Endothelial cell of umbilical vein (primary cell): ENCODE measurements at places on chromosomes 2 and 18. TPM values are rescaled to one million over a fixed set of nuclear protein-coding genes. Genes with fewer than 3 reads are reported as not detected.

PPP4R1 gene
- total RNA-seq: 152 and 168 TPM in 2 replicates

DNA sequence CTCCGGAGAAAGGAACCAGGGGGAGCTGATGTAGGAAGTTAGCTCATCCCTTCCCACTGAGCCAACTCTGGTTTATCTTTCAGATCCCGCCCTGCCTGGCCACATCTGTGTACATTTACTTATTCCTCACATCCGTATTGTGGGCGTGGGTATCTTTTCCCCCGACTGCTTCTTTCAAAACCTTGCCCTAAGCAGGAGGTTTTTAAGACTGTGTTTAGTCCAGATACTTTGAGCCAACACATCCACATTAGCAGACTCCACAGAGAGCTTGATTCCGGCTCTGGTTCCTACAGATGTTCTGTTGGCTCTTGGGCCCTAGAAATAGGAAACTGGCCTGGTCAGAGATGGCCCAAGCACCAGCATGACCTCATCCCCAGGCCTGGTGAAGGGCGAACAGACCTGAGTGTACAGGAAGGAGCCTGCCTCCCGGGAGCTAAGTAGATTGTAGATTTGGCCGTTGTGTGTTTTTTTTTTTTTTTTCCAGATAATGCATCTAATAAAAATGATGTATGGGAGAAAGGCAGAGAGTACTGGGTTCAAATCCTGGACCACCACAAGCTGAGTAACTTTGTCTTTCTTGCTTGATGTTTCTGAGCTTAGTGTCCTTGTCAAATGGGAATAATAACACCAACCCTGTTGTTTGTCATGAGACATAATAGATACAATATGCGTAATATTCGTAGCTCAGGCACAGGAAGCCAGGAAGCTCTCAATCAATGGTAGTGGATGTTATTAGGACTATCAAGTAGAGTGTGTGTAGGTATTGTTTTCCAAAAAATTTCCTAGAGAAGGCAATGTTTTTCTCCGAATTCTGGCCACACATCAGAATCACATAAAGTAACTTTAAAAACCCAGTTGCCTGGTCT, 92.3 kb downstream of the PRKCE start:
- no peak overlapping the region for H3K4me3 ChIP-seq
- H3K4me1 ChIP-seq: peaks cover 6% of the 10 kb centered on the region
- DNase-seq: peak; percentile 50
- H3K27me3 ChIP-seq: no peaks in the 10 kb centered on the region
- H3K36me3 ChIP-seq: no peaks in the 10 kb centered on the region

GRCh38 chr18:54217624-54218023, 6.8 kb downstream of the MBD2 start:
- no peaks in the 10 kb centered on the region for H3K27me3 ChIP-seq
- H3K27ac ChIP-seq: no peak overlapping the region
- H3K4me3 ChIP-seq: no peak overlapping the region
- no peak for DNase-seq

DNA sequence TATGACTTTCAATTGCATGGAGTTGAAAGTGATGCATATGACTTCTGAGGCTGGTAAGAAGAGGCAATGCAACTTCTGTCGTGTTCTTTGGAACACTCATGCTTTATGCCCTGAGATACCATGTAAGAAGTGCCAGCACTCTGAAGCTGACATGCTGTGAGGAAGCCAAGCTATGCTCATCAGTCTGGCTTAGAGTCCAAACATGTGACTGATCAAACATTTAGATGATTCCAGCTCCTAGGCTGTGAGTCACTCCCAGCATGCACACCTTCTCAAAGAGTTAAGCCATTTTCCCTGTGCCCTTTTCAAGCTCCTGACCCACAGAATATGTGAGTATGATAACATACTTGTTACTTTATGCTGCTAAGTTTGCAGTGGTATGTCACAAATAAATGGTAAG, 15.8 kb upstream of the VRK2 start:
- H3K27ac ChIP-seq: no peak overlapping the region
- H3K4me1 ChIP-seq: no peaks in the 10 kb centered on the region
- H3K4me3 ChIP-seq: no peak overlapping the region
- no peak for DNase-seq
- H3K27me3 ChIP-seq: no peaks in the 10 kb centered on the region
